Activated naive CD4-positive, alpha-beta T cell (primary cell): ENCODE measurements at places on chromosomes 12 and 14.

GRCh38 chr12:24360057-24360456 is 410.6 kb upstream of the SOX5 start:
- DNase-seq = no peak

DNA sequence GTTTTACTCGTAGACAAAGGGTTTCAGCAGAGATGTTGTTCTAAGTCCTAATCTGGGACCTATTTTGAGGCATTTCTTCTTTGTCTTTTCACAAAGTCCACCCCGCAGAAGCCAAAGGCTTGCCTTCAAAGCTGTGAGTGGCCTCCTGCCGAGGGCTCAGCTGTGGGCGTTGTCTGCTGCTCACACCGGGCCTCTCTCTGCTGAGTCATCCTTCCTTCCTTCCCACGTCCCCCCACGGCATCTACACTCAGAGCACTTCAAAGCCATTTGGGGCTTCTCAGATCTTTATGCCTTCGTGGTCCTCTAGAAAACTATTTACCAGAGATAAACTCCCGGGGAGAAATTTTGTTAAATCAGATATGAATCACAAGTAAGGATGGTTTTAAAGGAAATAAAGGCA is 115.9 kb upstream of the TMPO start:
- DNase-seq = no peak

DNA sequence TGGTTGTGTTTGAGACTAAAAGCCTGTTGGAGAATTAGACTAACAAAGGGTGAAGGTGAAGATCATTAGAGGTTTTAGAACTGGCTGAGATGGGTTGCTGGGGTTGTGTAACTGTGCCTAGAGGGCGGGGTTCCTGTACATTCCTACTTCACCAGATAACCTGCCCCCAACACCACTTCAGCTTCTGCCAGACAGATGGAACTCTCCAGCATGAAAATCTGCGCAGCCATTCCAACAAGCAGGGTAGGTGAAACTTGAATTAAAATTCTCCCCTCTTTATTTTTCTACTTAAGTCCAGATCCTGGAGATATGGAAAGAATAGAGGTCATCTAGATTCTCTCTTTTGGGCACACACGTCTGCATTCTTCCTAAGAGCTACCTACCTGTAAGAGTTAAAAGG is 6.0 kb downstream of the FOXG1 start:
- no peak for DNase-seq

GRCh38 chr14:76551906-76552305 is 176.0 kb downstream of the ESRRB start:
- no peak for DNase-seq

- DNase-seq = no peak
Measured at GRCh38 chr12:28570811-28571210, 380.6 kb downstream of the CCDC91 start.

GRCh38 chr12:29528161-29528560 is 30.7 kb upstream of the OVCH1 start:
- DNase-seq = no peak

GRCh38 chr12:123063535-123063934 is 83.1 kb downstream of the ARL6IP4 start:
- DNase-seq = no peak

DNA sequence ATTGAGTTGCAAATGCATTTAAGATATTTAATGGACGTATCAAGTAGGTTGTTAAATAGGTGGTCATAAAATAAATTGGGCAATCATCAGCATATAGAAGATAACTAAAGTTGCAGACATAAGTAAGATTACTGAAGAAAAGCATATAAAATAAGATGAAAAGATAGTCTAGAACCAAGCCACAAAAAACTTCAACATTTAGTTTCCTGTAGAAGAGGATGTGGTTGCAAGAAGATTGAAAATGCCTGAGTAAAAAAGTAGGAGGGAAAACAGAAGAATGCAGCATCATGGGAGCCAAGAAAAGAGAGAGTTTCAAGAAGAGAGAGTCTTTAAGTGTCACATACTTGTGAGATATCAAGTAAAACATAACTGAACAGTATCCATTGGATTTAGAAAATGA is 17.6 kb upstream of the SLC16A7 start:
- no peak for DNase-seq

GRCh38 chr12:121883315-121883660 is 5.3 kb upstream of the PSMD9 start:
- no peak for DNase-seq

GRCh38 chr12:108668542-108668941 is 34.8 kb upstream of the SELPLG start:
- no peak for DNase-seq
